Fibroblast of skin of left quadriceps (primary cell): ENCODE measurements at places on chromosomes 1 and 21.

DNA sequence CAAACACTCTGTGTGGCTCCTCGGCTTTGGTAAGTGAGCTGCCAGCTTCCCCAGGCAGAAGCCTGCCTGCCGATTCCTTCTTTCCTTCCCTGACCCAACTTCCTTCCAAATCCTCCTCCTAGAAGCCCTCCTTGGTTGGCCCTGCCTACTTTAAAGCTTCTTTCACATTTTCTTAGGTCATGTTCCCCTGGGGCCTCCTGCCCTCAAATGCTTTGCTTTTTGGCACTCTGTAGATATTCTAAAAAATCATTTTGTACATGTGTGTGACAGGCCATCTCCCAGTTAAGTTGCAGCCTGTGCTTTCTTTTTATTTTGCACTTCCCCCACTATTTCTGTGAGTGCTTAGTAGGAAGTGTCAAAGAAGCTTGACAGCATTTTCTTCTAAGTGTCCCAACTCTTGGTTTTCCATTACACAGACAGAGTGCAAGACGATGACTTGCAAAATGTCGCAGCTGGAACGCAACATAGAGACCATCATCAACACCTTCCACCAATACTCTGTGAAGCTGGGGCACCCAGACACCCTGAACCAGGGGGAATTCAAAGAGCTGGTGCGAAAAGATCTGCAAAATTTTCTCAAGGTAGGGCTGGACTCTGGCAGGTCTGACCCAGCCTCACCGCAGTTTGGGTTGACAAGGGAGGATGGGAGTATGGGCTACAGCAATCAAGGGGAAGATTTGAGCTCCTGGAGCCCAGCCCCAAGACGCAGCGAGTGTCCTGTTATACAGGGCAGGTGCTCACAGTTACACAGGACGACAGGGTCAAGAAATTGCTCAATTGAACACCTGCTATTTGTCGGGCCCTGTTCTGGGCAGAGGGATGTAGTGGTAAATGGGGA lies at the start of gene S100A9:
Gene S100A9 (plus strand): TSS at position 2 of the 838 bp plus-strand sequence. CDS start 430 bp downstream, at position 432.
- DNase-seq: no peak

DNA sequence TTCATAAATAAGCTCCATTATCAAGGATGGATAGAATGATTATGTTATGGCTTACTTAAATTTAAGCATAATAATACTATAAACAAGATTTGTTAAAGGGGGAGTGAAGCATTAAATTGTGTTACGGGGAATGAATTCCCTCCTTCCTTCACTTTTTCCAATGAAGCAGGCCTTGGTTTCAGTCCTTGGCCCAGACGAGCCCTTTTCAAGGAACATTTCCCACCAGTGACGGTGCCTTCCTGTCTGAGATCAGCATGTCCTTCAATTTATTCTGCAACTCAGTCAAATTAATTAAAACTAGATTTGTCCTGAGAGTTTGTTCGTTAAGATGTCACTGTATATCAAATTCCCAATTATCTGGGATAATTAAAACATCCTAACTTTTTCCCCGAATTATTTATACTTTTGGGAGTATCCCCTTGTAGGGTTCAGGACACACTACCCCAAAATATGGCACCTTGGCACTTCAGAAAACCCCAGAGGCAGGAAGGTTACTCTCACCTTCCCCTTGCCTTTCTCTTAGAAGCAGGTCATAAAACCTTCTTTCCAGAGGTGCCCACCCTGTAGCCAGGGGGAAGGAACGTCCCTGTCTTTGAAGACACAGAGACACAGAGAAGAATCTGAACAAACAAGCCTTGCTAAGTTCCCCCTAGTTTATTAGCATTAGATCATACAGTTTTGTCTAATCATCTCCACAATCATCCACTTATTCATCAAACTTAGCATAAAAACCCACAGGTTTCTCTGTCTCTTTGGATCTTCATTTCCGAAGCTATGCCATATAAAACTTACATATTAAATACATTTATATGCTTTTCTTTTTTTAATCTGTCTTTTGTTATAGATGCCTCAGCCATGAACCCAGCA lies 86.2 kb upstream of the ARHGAP29 start:
- no peak for DNase-seq

- DNase-seq: no peak
Observed at GRCh38 chr1:166083887-166084286, 82.9 kb downstream of the FAM78B start.

- no peak for DNase-seq
Observed at GRCh38 chr1:110298991-110299390, 40.2 kb upstream of the RBM15 start.

- DNase-seq: no peak
Observed at GRCh38 chr1:19110257-19110927, 99.7 kb downstream of the UBR4 start.

- DNase-seq: no peak
Observed at GRCh38 chr1:19771350-19771749, 28.4 kb downstream of the TMCO4 start.

- no peak for DNase-seq
Observed at GRCh38 chr1:86460998-86461397, 7.7 kb upstream of the CLCA1 start.

DNA sequence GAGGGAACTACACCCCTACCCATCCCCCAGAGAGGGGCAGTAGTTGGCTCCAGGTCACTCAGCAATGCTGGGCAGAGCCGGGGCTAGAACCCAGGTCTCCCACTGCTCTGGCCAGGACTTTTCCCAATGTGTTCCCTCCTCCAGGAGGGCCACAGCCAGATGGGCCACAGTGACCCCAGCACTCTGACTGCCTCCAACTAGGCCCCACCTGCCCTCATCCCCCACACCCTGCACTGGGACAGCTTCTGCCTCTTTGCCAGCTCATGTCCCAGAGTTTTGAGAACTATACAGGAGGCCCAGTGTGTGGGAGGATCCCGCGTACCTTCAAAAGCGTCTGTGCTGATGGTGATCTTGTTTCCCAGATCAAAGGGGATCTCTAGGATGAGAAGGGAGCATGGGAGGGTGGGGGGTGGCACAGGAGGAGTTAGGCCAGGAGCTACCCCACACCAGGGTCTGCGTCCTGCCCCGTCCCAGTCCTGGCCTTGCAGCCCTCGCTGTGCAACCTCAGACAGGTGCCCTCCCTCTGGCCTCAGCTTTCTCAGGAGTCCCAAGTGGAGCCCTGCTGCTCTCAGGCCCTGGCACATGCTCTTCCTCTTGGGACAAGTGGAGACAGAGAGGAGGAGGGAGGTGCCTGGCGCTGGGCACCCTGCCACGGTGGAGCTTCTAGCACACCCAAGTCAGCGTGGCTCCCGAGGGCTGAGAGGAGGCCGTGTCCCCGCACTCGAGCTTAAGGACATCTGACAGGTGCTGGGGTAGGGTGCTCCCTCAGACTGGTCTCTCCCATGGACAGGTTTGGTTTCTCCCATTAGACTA lies 22.0 kb downstream of the MYOM3 start:
- no peak for DNase-seq

- DNase-seq: no peak
Observed at GRCh38 chr1:210866532-210866931, 267.4 kb downstream of the KCNH1 start.

GRCh38 chr21:28714777-28715464 lies 277.8 kb downstream of the LTN1 start:
- peak; percentile 88 for DNase-seq

GRCh38 chr1:25936947-25937346 lies 30.7 kb upstream of the STMN1 start:
- DNase-seq: no peak
